ENCODE measurements at places on chromosomes 11 and 22.

- no peak for DNase-seq
These were observed 1.9 kb downstream of the PATL1 start for GRCh38 chr11:59666969-59667368.

- no peak for DNase-seq
These were observed 8.9 kb upstream of the OPCML start for GRCh38 chr11:133541021-133541719.

GRCh38 chr11:19766206-19766605 is 53.6 kb downstream of the NAV2 start:
- DNase-seq: no peak

GRCh38 chr22:26783885-26784284 is 126.5 kb downstream of the MIAT start:
- DNase-seq: no peak

DNA sequence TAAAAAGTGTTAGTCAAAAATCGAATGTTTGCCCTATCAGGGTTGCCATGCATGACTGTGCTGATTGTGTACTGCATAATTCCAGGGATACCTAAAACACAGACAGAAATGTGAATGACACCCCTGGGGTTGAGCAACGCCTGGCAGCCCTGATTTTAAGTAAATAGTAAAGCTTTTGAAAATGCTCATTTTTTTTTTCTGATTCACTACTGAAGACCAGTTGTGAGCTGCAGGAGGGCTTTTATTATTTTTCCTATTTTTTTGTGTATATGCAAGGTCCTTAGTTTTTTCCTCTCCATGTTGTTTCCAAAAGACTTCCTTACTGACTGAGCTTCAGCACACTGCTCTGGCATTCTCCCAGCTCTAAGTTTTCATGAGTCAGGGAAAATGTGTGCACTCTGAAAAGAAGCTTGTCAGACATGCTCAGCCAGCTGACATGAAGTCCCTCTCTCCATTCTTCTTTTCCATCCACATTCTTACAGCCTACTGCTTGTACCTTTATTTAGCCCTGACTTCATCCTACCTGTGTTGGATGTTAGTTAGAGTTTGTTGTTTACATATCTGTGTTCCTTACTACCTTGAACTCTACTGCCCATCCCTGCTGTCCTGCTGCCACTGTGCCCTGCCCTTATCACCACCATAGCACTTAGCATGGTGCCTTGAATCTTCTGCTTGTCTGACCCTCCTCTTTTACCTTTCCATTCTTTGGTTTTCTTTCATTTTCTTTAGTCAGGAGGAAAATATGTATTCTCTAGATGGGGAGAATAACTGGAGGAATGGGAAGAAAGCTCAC is 79.5 kb downstream of the HORMAD2 start:
- DNase-seq: no peak

- peak; percentile 22 for DNase-seq
These were observed 872 bp downstream of the TMA7B start for GRCh38 chr22:39960791-39961746.

DNA sequence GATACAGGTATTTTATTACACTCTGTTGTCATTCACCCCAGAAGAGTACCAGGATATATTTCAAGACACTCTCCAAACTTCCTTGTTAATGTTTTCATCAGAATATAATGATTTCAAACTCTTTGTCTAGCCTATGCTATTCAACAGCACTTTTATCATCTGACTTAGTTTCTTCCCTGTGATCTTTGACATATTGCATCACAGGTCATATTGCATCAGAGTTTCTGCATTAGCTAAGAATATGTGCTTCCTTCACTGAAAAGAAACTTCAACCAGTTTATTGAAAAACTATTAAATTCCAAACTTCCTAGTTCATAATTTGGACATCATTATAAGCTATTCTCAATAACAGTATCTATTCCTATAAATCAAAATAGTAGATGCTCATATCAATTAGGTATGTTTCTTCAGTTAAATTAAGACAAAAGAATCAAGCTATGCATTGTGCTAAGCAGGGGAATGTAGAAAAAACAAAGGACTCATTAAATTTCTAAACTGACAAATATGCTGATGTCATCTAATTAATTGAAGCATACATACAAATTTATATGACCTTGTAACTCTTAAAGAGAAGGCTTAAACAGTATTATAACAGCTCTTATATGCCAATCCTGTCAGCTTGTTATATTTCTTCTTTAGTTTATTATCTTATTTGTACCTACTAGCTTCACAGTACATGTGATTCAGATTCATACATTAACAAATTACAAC is 361.8 kb upstream of the LUZP2 start:
- no peak for DNase-seq

DNA sequence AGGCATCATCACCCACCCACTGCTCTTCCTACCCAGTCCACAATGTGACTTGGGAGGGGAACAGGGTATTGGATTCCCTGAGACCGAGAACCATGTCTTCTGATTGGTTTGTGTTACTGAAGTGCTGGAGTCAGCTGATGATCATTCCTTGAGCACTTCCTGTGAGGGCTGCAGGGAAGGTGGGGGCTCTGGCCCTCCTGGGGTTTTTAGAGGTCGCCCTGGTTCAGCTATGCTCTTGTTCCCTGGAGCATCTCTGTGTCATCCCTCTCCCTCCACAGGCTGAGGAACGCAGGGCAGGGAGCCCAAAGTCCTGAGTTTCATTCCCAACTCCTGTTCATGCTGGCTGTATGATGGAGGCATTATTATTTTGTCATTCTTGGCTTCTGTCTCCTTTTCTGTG is 6.7 kb downstream of the ZC3H7B start:
- no peak for DNase-seq

GRCh38 chr11:118406599-118407166 is 5.3 kb downstream of the ATP5MG start:
- DNase-seq: no peak

All from activated T-helper 1 cell treated with anti-CD3 and anti-CD28 coated beads, Interleukin-2, amount 50 U/mL, for 16 hours (primary cell).